ENCODE measurements at places on chromosomes 12 and 14.

DNA sequence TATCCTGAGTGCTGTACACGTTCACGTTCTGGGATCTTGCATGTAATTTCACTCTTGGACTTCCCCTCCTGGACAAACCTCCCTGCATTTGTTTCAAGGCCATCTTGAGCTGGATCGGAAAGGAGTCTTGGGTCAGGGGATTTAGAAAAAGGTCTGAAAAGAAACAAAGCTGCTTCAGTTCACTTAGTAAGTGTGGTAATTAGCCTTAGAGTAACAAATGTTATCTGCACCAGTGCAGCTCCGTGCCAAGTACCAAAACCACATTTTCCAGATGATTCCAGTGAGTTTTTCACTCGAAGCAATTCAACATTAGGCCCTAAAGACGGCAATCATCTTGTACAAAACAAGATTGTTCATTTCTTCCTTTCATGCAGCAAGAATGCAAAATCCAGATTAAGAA lies 39.4 kb upstream of the ATXN2 start:
- no peak for DNase-seq

- DNase-seq = no peak
Observed at GRCh38 chr12:57896434-57897201, 44.7 kb upstream of the ATP23 start.

DNA sequence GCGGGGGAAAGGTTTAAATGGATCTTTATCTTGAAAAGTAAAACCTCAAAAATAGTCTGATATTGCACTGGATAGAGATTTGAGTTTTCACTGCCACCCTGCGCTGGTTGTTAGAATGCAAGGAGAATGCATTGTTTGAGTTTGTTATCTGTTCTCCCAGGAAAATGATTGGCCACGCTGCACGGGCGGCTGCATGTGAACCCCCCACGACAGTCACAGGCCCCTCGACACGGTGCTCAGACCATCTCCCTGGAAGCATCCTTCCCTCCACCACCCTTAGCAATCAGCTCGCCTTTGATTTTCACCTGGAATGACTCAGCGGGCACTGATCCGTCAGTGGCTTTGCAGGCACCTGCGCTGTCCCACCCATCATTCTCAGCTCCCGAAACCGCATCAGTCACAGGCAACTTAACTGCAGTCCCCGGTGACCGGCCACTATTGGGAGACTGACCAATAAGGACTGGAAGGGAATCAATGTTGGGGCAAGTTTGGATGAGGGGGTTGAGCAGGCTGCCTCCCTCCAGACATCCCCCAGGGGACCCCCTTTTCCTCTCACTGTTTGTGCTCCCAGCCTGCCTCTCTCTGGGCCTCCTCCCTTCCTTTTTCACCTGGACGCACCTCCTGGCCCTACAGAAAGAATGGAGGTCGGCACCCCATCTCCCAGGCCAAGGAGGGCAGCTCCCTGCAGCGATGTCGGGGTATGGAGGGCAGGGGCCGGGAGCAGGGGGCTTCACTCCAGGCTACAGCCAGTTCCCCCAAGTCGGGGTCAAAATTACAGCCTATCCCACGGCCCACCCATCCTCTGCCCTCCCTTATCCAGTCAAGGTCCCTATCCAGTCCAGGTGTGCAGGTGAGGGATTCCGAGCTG lies 28.5 kb upstream of the C14orf180 start:
- DNase-seq = peak; percentile 2

GRCh38 chr12:124240493-124240892 lies 54.4 kb upstream of the RFLNA start:
- DNase-seq = no peak

GRCh38 chr12:11798006-11798708 lies 148.7 kb downstream of the ETV6 start:
- DNase-seq = no peak

DNA sequence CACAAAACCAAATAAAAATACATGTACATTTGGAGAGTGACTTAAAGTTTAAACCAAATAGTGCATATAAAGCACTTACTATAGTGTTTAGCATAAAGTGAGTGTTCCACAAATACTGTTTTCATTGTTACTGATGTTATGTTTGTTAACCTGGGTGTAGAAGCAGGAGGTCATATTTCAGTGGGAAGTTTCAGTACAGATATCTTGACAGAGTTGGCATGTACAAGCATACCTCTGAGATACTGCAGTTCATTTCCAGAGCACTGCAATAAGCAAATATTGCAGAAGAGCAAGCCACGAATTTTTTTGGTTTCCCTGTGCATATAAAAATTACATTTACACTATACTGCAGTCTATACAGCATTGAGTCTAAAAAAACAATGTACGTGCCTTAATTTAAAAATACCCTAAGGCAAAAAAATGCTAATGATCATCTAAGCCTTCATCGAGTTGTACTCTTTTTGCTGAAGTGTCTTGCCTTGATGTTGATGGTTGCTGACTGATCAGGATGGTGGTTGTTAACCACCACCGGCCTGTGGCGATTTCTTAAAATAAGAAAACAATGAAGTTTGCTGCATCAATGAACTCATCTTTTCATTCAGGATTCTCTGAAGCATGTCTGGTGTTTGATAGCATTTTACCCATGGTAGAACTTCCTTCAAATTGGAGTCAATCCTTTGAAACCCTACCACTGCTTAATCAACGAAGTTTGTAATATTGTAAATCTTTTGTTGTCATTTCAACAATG lies 361.1 kb upstream of the RPL10L start:
- no peak for DNase-seq

GRCh38 chr12:669576-669945 lies 6.3 kb upstream of the NINJ2 start:
- no peak for DNase-seq

DNA sequence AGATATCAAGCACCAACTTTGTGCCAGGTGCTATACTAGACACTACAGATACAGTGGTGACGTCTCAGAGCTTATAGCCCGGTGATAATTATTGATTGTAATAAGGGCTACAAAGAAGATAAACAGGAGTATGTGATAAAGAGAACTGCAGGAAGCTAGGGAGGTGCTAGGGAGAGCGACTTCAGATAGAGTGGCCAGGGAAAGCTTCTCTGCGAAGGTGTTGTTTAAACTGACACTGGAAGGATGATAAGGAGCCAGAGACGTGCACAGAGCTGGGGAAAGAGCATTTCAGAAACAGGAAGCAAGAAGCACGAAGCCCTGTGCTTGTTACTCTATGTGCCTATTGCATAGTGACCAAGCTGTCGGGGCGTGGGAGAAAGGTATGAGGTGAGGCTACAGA lies 48.1 kb upstream of the OTX2 start:
- DNase-seq = no peak

- no peak for DNase-seq
Observed at GRCh38 chr14:61559641-61560201, 135.6 kb upstream of the HIF1A start.

- DNase-seq = no peak
Observed at GRCh38 chr12:89091293-89091841, 260.9 kb downstream of the DUSP6 start.

Measured in activated gamma-delta T cell treated with Interleukin-2 at 50 U/mL for 16 hours (primary cell).